ENCODE measurements at places on chromosomes 2 and 18.

- peak; percentile 41 for DNase-seq
These were observed 553.3 kb upstream of the TNP1 start for GRCh38 chr2:217413193-217413592.

GRCh38 chr2:37343537-37344434 lies 644 bp upstream of the QPCT start:
- DNase-seq, result no peak

DNA sequence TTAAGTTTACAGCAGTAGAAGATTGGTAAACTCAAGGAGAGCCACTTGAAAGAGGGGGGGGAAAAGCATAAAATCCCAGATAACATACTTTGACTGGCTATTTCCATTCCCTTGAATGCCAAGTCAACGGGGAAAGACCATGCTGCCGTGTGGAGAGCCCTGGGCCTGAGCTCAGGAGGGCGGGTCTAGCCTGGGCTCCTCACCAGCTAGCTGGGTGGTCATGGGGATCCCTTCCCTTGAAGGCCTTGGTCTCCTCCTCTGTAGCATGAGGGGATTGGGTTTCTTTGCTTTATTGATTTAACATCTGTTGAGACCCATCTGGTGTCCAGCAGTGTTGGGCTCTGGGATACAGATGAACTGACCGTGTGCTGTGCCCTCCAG lies 35.0 kb downstream of the TEX51 start:
- no peak for DNase-seq

- DNase-seq, result no peak
These were observed 116.7 kb upstream of the COPS8 start for GRCh38 chr2:236968880-236969534.

DNA sequence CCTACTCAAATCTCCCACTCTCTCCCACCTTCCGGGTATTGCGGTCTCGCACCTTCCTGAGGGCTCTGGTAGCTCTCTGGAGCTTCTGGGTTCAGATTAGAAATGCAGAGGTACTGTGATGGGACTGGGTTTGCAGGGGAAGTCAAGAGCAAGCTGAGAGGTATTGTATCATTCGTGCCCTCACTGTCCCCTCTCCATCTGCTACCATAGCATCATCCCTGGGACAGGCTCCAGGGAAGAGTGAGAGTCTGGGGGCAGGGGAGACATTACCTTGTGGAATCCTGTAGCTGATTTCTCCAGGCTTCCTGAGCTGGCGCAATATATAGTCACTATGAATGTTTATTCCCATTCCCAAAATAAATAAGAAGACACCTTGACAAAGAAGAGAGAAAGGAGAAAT lies 49.6 kb downstream of the SRD5A2 start:
- DNase-seq, result no peak

DNA sequence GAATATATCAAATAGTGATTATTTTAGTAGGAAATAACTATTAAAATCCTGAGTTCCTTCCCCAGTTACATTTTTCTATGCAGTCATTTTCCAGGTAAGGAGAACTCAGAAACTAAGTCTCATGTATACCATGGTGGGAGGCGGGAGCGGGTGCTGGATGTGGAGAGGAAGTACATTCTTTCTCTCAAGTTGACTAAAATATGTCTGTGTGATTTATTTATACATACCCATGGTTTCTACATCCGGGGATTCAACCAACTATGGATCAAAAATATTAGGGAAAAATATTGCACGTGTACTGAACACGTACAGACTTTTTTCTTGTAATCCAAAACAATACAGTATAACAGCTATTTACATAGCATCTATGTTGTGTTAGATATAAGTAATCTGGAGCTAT lies 6.8 kb downstream of the ZCCHC2 start:
- no peak for DNase-seq

DNA sequence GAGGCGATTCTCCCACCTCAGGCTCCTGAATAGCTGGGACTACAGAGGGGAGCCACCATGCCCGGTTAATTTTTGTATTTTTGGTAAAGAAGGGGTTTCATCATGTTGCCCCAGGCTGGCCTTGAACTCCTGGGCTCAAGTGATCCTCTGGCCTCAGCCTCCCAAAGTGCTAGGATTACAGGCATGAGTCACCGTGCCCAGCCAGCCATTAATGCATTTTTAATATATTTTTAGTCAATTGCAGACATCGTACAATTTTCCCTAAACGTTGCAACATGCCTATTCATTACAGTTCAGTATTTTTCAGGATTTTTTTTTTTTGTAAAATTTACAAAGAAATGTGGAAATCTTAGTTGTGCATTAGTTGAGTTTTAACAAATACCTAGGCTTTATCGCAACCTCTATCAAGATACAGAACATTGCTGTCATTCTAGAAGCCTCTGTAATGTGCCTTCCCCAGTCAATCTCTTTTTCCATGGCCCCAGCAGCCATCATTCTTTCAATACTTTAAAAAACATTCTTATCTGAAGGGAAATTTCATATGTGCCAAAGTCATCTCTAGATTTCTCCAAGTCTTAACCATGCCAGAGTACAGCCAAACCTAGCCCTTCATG lies 14.7 kb downstream of the NABP1 start:
- no peak for DNase-seq

DNA sequence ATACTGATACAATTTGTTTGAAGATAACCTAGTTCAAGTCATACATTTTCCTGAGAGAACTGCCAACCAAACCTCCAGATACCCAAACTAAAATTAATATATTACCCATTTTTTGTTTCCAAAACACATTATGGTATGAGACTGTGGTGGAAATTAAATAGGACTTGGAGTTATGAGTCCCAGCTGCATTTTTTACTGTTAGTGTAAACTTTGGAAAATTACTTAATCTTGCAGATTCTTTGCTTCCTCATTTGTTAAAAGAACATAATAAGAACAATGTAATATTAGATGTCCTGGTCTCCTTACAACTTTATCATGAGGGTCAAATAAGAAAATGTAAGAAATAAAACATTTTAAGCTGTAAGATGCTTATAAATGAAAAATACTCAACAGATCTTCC lies 98.2 kb upstream of the TRIB2 start:
- no peak for DNase-seq

DNA sequence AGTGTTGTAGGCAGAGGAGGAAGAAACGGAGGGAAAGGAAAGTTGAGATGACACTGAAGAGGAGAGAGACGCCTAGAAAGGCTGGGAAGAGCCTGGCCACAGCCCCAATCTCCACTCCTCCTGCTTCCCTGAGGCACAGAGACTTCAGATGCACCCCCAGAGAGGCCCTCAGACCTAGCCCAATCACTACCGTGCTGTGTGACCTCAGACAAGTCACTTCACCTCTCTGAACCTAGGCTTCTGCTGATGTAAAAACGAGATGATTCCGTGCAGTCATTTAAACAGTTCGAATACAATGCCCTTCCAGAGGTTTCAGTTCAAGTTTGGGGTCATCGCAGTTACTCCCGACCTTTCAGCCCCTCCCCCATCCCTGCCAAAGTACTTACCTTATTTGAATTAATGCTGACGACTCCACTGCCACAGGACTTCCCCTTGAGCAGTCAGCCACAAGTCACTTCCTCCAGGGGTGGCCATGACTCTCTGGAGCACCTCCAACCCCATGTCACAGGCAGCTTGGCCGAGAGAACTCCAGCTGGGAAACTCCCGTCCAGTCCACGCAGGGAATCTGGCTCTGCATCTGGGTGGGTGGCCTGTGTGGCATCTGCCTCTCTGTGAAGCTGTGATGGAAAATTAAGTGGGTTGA lies 105.2 kb upstream of the ID2 start:
- DNase-seq, result no peak

- no peak for DNase-seq
These were observed 41.7 kb upstream of the NCOA1 start for GRCh38 chr2:24449344-24449743.

DNA sequence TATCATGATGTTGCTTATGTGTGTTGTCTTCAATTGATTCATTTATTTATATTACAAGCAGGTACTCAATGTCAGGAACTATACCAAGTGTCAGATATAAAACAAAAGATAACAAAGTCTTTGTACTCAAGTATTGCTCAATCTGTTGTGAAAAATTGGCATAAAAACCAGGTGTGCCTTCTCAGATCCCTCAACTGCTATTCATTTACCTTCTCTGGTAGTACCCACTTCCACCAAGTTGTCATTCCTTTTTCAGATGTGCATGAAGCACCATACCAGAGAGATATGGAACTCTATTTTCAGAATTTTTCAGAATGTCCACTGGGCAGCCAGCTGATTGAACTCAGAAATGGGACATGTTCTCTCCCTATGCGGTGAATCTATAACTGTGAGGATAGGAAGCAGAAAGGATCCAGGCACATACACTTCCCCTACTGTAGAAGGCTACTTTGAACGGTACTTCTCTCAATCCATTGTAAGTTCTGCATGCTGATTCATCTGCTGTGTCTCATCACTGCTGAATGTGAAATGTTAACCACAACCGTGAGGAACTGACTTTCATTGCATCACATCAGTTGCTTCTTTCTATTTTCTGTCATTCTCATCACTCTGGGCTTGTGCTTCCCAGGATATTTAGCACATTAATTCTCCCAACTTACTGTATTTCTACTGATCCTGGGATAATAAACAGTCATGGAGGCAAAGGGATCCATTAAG lies 1621.3 kb downstream of the SUCLG1 start:
- peak; percentile 82 for DNase-seq

DNA sequence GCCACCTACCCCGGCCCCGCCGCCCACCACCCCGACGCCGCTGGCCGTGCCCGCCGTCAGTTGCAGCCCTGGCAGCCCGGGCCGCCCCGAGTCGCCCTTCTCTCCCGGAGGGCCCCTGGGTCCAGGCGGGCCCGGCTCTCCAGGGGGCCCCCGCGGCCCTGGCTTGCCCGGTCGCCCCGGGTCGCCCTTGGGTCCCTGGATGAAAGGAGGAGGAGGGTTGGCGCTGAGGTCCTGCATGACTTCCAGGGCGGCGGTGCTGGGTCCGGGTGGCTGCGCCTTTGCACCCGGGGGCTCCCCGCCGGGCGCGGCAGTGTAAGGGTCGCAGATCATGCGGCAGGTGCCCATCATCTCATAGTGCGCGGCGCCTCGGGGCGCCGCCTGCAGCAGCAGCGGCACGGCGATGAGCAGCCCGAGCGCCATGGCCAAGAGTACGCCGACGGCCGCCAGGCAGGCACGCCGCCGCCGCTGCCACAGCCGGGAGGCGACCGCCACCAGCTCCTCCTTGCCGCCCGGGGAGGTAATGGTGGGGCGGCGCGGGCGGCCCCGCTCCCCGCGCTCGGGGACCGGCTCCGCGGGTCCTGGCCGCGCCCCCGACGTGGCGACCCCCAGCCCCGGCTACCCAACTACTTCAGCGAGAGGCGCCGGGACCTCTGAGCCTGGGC lies 570 bp downstream of the C1QL2 start:
- no peak for DNase-seq

DNA sequence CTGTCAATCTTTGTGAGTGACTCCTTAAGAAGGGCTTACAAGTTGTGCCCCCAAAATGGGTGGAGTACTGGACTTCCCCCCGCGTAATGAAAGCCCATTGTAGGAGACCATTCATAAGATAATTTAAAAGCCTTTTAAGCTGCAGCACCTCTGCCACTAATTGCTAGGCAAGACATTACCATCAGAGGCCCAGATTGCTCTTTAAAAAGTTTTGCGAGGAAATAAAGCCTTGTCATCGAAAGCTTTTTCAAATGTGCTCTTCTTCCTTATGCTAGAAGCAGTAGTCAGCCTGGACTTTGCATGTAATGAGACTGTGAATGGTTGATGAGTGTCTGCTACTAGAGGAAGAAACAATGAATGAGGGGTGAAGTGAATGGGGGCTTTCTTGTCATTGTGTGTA lies 345.3 kb upstream of the CDH2 start:
- no peak for DNase-seq

DNA sequence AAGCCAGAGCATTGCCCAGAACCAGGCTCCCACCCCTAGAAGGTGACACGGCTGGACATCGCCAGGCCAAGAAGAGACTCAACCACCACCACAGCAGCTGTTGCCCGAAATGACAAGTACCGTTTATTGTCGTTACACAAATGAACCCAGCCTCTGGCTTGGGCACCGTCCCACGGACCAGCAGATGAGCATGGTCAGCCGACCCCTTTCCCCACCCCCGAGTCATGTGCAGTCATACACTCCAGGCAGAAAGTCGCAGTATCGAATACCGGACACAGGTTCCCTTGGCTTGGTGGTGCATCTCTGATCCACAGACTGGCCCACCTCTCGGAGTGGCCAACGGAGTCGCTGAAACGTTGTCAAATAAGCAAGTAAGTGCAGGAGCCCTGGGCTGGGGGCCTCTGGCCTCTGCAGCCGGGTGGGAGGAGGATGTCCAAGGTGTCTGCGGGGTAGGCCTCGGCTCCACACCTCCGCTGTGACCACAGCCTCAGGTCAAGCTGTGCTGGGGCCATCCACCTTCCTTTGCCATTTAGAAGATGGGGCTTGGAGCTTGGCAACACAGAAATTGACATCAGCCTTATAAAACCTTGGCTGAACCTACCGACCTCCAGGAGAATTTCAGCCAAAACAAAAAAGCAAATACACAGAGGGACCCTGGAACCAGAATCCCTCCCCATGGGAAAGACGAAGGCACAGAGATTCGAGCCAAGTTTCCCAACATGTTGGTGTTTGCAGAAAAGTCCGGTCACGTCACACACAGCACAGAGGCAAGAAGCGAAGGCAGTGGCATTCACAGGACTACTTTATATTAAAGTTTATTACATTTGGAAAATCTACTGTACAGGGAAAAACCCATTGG lies 24.0 kb downstream of the SDC1 start:
- no peak for DNase-seq

GRCh38 chr2:176934131-176934530 lies 278.5 kb upstream of the HNRNPA3 start:
- no peak for DNase-seq

- DNase-seq, result no peak
These were observed 33.0 kb upstream of the GYPC start for GRCh38 chr2:126623000-126623399.

DNA sequence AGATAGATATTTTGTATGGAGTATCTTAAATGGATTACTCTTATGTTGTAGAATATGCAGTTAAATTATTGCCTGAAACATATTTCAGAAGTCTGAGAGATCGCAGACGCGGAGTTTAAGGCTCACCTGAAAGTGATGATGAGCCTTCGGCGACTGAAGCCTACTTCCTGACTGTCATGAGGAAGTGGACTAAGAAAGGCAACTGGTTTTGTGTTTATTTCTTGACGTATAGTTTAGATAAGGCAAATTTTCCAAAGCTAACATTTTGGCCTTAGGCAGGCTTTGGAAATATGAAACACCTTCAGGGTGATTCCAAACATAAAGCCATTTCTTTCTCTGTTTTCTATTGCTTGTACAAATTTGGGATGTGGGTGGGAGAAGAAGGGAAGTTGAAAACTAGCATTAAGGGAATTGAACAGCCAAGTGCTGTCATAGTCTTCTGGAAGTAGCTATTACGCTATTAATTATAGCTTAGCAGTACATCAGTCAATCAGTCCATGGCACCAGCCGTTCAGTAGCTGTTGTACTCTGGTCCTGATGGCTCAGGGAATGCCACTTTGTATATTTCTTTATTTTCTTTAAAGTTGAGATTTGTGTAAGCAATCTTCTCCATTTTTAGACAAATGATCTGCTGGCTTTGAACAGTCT lies 1.5 kb downstream of the GRHL1 start:
- no peak for DNase-seq

Data from GM04503 (cell line).